Renal cortical epithelial cell (primary cell): ENCODE measurements at places on chromosomes 12 and 14.

- DNase-seq = no peak
These were observed 15.4 kb downstream of the VASH1 start for GRCh38 chr14:76776428-76777251.

DNA sequence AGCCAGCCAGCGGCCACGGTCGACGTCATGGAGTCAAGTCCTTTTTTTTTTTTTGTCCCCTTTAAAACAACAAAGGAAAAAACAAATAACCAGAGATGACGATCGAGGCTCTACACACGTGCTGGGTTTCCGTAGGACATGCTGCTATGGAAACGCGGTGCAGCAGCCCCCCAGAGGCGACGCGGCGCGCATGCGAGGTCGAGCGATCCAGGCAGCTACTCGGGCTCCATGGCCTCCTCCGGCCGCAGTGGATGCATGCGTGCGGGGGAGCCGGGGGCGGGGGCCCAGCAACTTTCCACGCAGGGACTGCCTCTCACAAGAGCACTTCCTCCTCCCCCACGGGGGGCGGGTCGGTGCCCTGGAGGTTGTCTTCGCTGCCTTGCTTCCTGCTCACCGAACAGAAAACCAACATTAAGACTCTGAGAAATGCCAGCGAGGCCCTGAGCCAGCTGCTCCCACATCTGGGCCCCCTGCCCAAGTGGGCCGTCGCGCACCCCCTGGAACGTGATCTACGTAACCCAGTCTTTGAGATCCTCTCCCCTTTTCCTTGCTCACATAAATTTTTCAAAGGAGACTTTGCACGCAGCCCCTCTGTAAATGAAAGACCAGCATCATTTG lies 30.7 kb downstream of the P2RX4 start:
- no peak for DNase-seq

GRCh38 chr12:19113464-19113863 lies 16.1 kb upstream of the PLEKHA5 start:
- DNase-seq = no peak

- DNase-seq = no peak
These were observed 724 bp upstream of the CD27 start for GRCh38 chr12:6444031-6444430.

GRCh38 chr12:27915021-27915420 lies 57.5 kb downstream of the PTHLH start:
- no peak for DNase-seq

GRCh38 chr12:2876431-2877046 lies 435 bp downstream of the FOXM1 start:
- no peak for DNase-seq

DNA sequence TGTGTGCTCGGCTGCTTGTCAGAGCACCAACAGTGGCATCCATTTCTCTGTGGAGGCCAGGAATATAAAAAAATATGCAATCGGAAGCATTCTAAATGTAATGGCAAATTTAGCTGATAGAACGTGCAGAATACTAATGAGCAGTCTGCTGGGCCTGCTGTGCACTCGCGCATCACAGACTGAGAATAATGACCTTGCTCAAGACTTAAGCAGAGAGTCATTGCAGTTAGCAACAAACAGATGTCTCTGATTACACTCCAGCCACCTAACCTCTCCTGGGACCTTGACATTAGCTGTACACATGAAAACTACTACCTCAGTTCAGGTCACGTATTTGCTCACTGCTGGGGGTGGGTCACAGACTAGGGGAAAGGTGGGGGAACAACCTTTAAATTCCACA lies 269.2 kb upstream of the DAAM1 start:
- peak; percentile 37 for DNase-seq

GRCh38 chr14:94540031-94540794 lies 21.0 kb upstream of the SERPINA4 start:
- peak; percentile 4 for DNase-seq

DNA sequence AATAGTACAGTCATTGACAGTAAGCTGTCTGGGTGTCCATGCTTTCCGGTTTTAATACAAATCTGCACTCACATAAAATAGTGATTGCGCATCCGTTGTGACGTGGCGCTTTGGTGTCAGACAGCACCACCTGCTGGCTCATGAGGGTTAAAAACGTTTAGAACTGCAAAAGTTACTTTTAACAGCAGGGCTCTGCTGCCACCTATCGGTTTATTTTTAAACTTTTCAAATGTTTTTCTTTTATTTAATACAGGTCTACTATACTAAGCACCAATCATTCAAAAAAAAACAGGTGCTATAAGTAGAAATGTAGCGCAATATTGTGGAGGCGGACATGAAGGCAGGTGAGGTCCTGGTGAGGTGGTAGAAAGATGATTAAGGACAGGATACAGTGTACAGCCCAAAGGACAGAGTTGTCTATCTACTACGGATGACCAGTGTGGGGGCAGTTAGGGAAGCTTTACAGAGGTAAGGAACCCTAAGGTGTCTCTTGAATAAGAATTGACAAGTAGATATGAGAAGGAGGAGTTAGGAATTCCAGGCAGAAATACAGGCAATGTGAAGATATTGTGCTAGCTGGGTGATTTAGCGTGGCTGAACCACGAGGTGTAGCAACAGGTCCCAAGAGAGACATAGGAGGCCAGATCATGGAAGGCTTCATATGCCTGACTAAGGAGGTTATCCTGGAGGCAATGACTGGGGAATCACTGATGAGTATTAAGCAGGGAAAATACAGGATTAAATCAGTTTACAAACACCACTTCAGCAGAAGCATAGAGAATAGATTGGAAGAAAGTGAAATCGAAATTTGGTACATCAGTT lies 91.5 kb upstream of the PRB2 start:
- DNase-seq = peak; percentile 80

GRCh38 chr14:92728759-92729364 lies 19.6 kb downstream of the LGMN start:
- DNase-seq = peak; percentile 89

GRCh38 chr12:25200703-25201102 lies 5.7 kb downstream of the ETFRF1 start:
- peak; percentile 45 for DNase-seq

DNA sequence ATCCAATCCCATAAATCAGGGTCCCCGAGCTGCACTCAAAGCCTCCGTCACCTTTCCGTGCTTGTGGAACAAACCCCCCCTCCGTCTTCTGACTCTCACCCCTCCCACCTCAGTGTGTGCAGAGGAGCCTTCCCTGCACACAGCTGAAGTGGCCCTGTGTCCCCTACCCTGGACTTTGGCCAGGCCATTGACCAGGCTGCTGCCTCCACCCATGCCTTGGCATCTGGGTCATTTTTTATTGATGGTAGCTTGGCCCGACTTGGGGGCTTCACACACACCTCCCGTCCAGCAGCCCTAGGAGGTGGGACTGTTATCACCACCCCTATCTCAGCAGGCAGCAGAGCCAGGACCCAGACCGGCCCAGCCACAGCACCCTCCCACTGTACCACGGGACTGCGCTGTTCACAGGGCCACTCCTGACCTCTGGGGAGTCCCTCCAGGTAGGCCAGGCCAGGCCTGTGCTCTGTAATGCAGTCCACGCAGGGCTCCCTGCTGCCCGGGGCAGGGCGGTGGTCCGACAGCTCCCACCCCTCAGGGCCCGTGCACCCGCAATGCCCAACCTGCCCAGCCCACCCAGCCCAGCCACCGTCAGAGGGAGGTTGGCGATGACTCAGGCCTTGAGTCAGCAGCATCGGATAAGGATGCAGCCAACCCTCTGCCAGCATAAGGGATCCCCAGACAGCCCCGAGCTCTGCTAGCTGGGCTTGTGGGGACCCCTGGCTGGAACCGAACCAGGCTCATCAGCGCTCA lies 9.2 kb upstream of the INF2 start:
- peak; percentile 68 for DNase-seq

GRCh38 chr12:114860969-114861368 lies 177.0 kb upstream of the TBX3 start:
- no peak for DNase-seq

DNA sequence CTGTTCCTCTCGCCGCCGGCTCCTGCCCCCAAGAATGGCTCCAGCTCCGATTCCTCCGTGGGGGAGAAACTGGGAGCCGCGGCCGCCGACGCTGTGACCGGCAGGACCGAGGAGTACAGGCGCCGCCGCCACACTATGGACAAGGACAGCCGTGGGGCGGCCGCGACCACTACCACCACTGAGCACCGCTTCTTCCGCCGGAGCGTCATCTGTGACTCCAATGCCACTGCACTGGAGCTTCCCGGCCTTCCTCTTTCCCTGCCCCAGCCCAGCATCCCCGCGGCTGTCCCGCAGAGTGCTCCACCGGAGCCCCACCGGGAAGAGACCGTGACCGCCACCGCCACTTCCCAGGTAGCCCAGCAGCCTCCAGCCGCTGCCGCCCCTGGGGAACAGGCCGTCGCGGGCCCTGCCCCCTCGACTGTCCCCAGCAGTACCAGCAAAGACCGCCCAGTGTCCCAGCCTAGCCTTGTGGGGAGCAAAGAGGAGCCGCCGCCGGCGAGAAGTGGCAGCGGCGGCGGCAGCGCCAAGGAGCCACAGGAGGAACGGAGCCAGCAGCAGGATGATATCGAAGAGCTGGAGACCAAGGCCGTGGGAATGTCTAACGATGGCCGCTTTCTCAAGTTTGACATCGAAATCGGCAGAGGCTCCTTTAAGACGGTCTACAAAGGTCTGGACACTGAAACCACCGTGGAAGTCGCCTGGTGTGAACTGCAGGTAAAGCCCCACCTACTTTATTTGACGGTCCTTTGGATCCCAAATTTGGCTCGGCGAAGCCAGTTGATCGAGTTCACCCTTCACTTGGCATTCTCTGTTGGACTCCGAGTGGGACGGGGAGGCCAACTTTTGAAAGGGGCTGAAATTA lies 1.5 kb downstream of the WNK1 start:
- DNase-seq = no peak

DNA sequence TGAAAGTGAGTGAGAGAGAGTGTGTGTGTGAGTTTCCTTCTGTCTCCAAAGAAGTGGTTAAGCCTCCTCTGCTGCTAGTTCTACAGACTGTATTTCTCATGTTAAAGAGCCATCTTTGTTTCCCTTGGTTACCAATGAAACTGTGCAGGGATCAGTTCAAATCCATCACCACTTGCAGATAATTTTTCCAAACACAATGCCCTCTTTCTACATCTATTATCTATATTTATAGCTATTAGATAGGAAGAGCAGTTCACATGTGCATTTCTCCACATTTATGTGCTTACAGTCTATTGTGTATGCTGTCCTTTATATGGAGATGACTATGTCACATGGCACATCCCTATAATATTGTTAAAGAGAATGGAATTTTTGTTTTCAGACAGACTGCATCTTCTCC lies 2.2 kb upstream of the DAAM1 start:
- no peak for DNase-seq

DNA sequence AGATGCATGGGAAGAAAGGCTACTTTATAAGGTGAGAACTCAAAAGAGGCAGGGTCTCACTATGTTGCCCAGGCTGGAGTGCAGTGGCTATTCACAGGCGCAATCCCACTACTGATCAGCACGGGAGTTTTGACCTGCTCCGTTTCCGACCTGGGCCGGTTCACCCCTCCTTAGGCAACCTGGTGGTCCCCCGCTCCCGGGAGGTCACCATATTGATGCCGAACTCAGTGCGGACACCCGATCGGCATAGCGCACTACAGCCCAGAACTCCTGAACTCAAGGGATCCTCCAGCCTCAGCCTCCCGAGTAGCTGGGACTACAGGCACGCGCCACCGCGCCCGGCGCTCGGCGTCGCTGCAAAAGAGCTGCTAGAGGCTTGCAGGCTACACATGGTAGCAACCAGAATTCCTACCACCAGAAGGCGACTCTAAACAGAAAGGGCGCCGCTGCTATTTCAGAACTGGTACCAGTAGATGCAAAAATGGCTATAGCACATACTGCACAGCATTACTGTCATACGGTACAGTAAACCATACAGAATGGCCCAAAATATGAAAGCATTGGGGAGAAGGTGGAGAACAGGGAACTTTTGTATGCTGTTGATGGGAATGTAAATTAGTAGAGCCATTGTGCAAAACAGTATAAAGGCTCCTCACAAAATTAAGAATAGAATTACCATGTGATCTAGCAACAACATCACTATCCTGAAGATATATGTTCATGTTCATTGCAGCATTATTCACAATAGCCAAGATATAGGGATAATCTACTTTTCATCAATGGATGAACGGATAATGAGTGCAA lies 1.2 kb upstream of the NEMF start:
- peak; percentile 79 for DNase-seq

- DNase-seq = no peak
These were observed 334 bp upstream of the TMEM132C start for GRCh38 chr12:128266541-128267130.
